ENCODE measurements at places on chromosomes 2 and 18.

DNA sequence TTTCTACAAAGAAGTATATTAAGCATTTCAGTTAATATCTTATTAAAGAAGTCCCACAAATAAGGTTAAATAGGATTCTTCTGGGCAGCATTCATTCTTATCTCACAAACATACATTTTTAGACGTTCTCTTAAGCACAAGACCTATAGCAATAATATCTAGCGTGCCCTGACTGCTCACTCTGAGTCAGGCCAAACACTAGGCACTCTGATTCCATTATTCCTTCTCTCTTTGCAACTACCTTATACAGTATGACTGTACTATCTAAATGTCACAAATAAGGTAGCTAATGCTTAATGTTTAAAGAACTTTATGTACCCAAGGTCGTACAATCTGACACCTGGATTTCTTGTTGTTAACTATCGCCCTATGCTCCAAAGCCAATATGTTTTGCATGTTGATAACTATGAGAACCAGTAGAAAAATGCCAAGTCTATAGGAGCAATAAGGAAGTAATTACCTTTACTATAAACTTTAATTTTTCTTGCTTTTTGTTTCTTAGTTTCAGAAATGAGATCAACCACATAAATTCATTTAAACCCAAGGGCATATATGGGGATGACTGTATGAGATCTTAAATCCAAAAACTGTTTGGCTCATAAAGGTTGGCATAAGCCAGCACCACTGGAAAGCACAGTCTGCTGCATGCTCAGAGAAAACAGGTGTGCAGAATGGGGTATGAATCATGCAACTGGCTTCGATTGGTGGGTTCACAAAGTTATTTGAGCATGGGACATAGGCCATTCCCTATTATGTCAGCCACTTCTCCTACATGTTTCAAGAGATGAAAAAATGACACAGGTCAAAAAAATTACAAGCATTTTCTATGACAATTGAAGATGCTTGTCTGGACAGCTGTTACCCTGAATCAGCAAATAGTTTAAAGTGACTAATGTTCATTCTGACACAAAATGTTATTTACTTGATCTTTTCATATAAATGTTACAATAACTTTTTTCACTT, 352.0 kb downstream of the IRS1 start:
- DNase-seq, result peak; percentile 19

DNA sequence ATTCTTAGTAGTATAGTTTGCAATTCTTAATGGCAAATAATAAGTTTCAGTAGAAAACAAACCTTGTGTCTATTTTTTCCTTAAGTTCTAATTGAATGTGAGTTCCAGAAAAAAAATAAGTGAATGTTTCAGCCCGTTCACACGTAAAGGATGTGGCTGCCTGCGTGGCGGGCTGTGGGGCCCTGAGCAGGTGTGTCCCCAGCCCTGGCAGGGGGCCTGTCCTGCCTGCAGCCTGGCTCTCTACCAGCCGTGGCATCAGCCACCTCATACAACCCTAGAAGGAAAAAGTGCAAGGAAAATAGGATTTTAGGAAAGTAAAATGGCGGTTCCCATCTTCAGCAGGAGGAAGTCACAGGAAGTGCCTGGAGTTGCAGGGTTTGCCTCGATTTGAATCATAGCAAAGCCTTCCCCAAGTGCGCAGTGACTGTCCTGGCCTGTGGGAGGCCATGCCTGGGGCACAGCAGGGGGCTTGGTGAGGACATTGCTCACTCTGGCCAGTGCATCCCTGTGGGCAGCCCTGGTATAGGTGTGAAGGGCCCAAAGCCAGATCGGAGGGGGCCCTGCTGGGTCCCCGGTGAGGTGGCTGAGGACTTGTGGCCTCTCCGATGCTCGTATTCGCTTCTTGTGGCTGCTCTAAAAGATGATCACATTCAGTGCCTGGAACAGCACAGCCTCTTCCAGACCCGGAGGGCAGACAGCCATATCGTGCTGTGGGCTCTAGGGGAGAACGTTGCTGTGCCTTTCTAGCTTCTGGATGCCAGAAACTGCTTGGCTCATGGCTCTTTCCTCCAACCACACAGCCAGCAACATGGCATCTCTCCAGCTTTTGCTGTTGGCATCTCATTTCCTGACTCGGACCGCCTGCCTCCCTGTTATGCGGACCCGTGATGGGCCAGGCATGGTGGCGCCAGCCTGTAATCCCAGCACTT, 12.6 kb downstream of the DTYMK start:
- DNase-seq, result no peak

DNA sequence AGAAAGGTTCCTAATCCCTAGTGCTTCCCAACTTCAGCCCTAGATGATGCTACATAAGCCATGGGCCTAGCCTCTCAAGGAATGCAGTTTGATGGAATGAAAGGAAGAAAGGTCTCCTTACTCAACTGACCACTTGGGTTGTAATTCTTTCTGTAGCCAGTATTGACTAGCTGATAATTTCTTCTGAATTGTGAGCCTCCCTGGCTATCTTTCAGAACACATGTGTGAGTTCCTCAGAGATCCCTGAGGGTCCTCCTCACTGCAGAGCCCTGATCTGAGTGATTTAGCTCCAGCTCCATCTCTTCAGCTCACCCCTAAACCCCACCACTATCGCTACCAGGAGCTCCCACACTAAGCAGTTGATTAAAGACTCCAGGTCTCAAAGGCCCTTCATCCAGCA, 31.5 kb downstream of the CFAP210 start:
- DNase-seq, result no peak

DNA sequence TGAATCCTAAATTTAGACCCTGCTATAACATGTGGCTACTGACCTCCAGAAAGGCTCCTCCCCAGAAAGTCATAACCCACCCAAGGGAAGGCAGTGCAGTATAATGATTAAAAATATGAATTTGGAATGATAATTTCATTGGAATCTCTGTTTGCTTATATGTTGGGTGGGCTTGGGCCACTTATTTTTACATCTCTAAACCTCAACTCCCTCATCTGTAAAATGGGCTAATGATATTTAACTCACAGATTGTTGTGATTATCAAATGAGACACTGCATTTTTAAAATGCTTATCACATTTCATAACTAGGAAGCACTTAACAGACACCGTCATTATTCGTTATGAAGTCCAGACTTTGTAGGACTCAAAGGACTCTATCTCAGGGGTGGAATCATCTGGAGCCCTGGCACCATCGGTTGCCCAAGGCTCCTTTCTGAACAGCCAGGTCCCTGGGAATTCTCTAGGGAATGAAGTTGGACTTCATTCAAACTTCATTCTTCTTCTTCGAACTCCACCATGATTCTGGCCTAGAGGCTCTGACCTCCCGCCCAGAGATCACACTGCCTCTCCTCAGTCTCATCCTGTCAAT, 33.1 kb upstream of the RMDN2 start:
- DNase-seq, result no peak

GRCh38 chr2:38907242-38907641, 17.6 kb downstream of the ARHGEF33 start:
- no peak for DNase-seq

DNA sequence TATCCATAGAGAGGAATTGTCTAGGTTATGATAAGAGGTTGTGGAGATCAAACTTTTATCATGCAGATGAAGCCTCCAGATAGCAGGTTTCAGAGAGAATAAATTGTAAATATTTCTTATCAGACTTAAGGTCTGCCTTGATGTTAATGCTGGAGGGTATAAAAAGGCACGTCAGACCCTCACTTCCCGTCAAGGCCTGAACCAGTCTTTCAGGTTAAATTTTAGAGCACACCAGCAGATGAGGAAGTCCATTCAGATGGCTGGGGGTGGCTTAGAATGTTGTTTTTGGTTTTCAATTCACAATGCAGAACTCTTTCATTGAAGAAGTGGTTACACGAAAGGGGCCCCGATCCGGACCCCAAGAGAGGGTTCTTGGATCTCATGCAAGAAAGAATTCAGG, 144.4 kb upstream of the FBXO11 start:
- peak; percentile 11 for DNase-seq

DNA sequence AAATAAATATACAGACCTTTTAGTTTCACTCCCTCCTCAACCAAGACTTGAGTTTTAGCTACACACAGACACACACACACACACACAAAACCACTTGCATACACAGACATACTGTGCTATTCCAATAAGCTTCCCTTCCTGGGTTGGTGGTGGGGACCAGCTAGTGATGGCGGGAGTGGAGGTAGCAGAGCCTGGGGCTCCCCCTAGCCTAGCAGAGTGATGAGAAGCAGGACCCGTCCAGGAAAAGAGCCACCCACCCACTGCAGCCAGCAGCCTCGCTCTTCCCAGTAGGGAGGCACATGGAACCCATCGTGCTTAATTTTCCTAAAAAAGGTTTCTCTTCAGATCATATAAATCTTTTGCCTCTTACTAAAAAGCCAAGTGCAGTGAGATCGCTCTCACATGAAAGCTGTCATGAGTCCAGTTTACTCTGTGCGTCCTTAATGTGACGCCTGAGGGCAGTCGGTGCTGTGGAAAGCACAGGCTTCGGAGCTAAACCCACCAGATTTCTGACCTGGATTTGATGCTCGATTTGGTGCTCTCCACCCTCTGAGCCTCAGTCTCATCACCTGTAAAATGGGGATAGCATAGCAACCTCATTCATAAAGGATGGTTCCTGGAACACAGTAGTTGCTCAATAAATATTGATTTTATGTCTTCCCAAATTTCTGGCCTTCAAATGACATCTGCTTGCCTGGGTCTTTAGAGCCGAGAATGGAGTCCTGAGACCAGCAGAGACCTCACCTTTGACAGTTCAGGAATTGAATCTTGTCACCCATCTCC, 60.1 kb upstream of the YWHAQ start:
- peak; percentile 19 for DNase-seq

GRCh38 chr2:190663839-190664238, 15.0 kb downstream of the NAB1 start:
- DNase-seq, result no peak

GRCh38 chr18:49788327-49788898, 24.9 kb downstream of the ACAA2 start:
- DNase-seq, result no peak

- DNase-seq, result peak; percentile 88
Measured at GRCh38 chr2:202771741-202772460, 99.7 kb downstream of the ICA1L start.

DNA sequence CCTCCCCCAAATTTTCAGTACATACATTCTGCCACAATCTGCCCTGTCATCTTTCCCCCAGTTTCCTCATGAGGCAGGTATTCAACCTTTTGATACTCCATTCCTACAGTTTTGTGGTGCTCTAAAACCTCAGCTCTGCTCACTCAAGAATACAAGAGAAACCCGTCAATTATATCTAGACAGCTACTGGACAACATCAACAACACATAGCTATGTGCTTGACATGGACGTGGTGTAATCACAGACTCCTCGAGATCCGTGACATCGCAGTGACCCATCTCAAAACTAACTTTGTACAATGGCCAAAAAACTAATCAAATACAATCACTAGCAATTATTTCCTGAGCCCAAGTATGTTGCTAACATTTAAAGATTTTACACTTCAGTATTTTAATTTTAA, 23.6 kb downstream of the WDSUB1 start:
- DNase-seq, result no peak

- DNase-seq, result no peak
Measured at GRCh38 chr2:21500401-21500945, 376.7 kb downstream of the TDRD15 start.

DNA sequence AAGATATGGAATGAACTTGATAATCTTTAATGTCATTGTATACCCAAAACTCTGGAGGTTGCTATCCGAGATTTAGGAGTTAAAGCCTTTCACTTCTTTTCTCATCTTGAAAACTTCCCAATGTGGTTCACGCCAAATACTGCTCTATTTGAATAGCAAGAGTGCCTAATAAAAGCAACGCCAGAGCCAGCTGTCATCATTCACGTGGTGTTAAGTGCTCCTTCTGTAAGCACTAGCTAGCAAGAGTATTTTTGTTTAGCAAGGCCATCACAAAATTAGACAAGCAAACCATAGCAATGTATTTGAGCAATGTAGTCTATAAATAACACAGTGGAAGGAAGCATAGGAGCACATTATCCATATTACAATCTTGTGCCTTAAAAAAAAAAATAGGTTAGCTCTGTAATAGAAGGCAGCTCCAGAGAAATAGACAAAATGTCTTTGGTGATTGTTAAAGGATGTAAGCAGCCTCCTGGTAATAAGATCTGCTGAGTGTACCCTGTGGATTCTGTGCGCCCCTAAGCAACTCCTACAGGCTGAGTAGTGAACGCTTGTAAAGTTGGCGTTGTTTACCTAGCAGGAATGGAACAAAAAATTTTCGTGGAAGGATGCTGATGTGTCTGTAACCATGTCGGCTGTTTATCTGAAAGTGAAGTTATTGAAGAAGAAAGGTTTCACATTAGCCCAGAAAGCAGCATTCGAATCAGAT, 518.0 kb downstream of the CNTNAP5 start:
- DNase-seq, result peak; percentile 24

DNA sequence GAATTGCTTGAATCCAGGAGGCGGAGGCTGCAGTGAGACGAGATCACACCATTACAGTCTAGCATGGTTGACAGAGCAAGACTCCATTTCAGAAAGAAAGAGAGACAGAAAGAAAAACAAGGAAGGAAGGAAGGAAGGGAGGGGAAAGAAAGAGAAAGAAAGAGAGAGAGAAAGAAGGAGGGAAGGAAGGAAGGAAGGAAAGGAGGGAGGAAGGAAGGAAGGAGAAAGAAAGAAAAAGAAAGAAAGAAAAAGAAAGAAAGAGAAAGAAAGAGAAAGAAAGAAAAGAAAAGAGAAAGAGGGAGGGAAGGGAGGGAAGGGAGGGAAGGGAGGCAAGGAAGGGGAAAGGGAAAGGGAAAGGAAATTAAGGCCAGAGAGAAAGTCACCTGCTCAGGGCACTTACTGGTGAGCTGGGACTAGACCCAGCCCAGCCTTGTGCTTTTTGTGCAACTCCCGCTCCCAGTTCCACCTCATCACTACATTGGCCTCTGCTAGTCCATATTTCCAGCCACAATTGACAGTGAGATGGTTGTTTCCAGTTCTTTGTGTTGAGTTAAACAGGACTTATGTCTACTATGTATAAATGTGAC, 35.7 kb downstream of the MOGAT1 start:
- no peak for DNase-seq
